Activated naive CD4-positive, alpha-beta T cell treated with anti-CD3 and anti-CD28 coated beads, Interleukin-2, amount 50 U/mL, for 16 hours (primary cell): ENCODE measurements at places on chromosomes 11 and 22.

GRCh38 chr22:44665115-44665514 lies 36.9 kb upstream of the PRR5 start:
- DNase-seq, result no peak

GRCh38 chr11:67820081-67820480 lies 145.7 kb upstream of the ALDH3B2 start:
- no peak for DNase-seq

DNA sequence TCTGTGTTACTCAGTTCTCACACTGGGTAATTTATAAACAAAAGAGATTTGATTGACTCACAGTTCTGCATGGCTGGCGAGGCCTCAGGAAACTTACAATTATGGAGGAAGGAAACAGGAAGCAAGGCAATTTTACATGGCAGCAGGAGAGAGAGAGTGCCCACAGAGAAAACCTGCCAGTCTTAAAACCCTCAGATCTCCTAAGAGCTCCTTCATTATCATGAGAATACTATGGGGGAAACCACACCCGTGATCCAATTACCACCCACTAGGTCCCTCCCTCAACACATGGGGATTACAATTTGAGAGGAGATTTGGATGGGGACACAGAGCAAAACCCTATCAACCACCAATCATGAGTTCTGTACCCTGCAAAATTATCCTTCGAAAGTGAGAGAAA lies 1180.8 kb downstream of the JRKL start:
- no peak for DNase-seq

DNA sequence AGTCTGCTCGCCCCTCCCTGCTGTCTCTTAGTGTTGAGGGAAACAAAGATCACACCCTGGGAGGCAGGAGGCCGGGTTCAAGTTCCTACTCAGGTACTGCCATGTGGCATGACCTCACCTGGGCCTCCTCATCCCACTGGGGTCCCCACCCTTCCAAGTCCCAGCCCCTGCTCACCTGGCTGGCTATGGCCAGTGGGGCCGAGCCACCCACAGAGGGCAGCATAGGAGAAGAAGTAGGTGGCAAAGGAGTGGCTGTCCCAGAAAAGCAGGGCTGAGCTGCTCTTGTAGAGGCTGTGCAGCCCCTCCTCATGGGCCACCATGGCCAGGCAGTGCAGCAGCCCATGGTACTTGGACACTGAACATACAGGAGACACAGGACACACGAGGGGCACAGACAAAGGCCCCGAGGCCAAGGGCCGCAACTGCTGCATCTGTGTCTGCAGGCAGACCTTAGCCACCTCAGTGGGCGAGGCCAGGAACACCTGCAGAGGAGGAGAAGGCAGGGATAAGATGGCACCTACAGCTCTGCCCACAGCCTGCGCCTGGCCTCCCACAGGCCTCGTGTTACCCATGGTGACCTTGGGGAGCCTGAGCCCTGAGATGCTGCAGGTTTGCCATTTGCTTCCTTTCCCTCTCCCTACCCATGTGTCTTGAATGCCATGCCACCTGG lies 50.6 kb upstream of the MPEG1 start:
- DNase-seq, result no peak

DNA sequence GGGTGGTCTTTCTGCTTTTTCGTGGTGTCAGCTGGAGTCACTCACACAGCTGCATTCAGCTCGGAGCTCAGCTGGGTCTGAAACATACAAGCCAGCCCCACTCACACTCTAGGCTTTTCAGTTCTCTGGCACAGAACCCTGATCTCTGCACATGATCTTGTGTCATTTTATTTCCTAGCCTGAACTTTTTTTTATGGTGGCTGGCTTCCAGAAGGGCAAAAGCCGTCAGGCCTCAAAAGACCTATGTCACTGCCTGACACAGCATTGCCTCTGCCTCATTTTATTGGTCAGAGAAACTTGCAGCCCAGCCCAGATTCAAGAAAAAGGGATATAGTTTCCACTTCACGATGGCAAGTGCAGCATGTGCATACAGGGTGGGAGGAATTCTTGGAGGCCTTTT lies 117.8 kb downstream of the NTM start:
- no peak for DNase-seq

DNA sequence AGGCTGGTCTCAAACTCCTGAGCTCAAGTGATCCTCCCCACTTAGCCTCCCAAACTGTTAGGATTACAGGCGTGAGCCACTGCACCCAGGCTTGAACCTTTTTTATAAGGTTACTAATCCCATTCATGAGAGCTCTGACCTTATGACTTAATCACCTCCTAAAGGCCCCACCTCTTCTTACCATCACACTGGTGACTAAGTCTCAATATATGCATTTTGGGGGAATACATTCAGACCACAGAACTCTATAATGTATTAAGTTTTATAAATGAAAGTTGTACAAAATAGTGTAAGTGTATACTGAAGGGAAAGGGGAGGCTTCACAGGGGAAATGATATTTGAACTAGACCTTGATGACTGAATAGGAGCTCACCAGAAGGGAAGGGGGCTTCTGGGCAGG lies 28.4 kb upstream of the RBFOX2 start:
- DNase-seq, result no peak

DNA sequence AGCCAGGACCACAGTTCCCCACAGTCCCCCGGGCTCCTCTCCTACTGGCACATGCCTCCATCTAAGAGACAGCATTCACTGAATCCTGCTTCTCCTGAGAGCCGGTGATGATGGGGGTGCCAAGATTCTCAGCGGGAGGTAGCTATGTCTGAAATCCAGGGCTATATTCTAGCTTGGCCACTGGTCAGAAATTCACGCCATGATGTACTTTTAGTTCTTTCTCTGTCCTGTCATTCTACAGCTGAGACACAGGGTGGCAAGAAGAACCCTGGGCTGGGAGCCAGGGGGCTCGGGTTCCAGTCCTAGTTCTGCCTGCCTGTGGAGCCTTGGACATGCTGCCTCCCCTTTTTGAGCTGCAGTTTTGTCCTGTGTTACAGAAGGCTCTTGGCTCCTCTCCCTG lies 59.2 kb upstream of the PHOX2A start:
- DNase-seq, result no peak
